IMR-90 (cell line): ENCODE measurements at places on chromosomes 1 and 21. TPM values are rescaled to one million over a fixed set of nuclear protein-coding genes. Genes with fewer than 3 reads are reported as not detected.
A peak's percentile ranks its signal among the peaks of the same experiment; 100 is the strongest.

- peaks cover 3% of the 10 kb centered on the region; the same call in 1 of the 2 replicates for H3K4me1 ChIP-seq
- peak overlapping the region; percentile 53 for H3K27ac ChIP-seq
- peak overlapping the region; percentile 71 for H3K4me3 ChIP-seq
These were observed 990 bp upstream of the MRPS6 start for GRCh38 chr21:34072145-34073031.

SYPL2 gene
- polyA plus RNA-seq: 0.55 and 0.65 TPM in 2 replicates

DNA sequence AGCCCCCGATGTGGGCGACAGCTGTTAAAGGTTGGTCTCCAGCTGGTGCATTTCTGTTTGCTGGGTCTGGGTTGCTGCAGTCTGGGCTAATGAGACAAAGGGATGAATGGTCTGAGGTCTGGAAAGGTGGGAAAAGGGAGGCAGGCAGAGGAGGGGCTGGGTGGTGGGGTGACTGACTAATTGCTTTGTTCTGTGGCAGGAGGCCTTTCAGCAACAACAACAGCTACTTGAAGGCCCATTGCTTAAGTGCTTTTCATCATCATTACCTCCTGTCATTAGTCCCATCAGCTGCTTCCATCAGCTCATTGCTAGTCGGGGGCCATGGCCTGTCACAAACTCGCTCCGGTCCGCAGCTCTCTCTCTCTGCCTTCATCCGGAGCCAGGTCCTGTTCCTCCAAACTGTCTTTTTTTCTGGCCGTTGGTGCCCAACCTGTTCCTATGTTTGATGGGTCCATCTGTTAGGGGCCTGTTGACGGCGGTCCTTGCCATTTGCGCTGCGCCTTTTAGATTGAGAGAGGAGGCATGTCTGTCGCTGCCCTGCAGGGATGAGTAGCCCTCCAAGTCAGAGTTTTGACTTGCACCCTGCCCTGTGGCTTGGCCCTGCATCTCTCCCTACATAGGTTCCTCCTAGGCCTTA, 105.6 kb upstream of the PLXNA2 start:
- no peak for DNase-seq
- H3K4me1 ChIP-seq: no peaks in the 10 kb centered on the region
- no peak overlapping the region for H3K4me3 ChIP-seq
- no peaks in the 10 kb centered on the region for H3K27me3 ChIP-seq
- no peaks in the 10 kb centered on the region for H3K36me3 ChIP-seq

NCAM2 gene
- 1.7 and 2.7 TPM in 2 replicates for polyA plus RNA-seq

MYOG gene
- not detected in 2 replicates for polyA plus RNA-seq

LRRN2 gene
- polyA plus RNA-seq: not detected in 2 replicates

DNA sequence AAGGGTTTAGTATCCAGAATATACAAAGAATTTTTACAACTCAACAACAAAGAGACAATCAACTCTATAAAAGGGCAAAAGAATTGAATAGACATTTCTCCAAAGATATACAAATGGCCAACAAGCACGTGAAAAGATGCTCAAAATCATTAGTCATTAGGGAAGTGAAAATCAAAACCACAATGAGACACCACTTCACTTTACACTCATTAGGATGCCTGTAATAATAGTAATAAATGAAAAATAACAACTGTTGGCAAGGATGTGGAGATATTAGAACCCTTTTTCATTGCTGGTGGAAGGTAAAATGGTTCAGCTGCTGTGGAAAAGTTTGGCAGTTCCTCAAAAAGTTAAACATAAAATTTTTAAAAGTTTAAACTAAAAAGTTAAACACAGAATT, 7.0 kb upstream of the ABCD3 start:
- no peaks in the 10 kb centered on the region; the same call in 1 of the 2 replicates for H3K27me3 ChIP-seq
- H3K36me3 ChIP-seq: no peaks in the 10 kb centered on the region
- H3K4me3 ChIP-seq: no peak overlapping the region
- peaks cover 2% of the 10 kb centered on the region; the same call in 1 of the 2 replicates for H3K4me1 ChIP-seq
- no peak overlapping the region for H3K27ac ChIP-seq
- no peak for DNase-seq

DNA sequence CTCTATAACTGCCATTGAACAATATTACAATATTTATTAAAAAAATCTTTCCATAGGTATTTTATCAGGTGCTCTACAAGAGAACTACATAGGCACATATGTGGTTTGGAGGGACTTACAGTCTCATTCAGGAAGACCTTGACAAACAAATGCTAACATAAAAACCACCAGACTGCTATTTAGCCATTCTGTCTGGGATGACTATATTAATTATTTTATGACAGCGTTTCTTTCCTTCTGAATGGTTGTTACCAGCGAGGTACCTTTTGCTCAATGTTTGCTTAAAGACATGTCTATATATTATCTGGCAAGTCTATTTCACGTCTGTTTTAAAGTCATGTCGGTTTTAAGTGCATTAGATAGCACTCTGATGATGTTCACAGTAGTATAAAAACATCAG, 69.7 kb downstream of the RUNX1 start:
- peaks cover 9% of the 10 kb centered on the region for H3K4me1 ChIP-seq
- DNase-seq: no peak
- H3K27ac ChIP-seq: no peak overlapping the region
- H3K4me3 ChIP-seq: no peak overlapping the region

GRCh38 chr21:45938453-45938755, 43.2 kb upstream of the COL6A1 start:
- no peaks in the 10 kb centered on the region for H3K4me1 ChIP-seq
- DNase-seq: no peak
- H3K27me3 ChIP-seq: no peaks in the 10 kb centered on the region; the same call in 1 of the 2 replicates
- no peak overlapping the region for H3K4me3 ChIP-seq
- no peak overlapping the region for H3K27ac ChIP-seq

- H3K36me3 ChIP-seq: peaks cover 2% of the 10 kb centered on the region; the same call in 1 of the 2 replicates
- peak; percentile 40 for DNase-seq
- H3K27ac ChIP-seq: peak overlapping the region; percentile 18
- H3K4me1 ChIP-seq: peaks cover 34% of the 10 kb centered on the region
- no peaks in the 10 kb centered on the region for H3K27me3 ChIP-seq
- no peak overlapping the region for H3K4me3 ChIP-seq
These were observed 7.1 kb downstream of the GLIS1 start for GRCh38 chr1:53731779-53732305.

GRCh38 chr1:148315071-148315811, 163.2 kb upstream of the NBPF11 start:
- H3K27me3 ChIP-seq: peaks cover 28% of the 10 kb centered on the region
- H3K27ac ChIP-seq: no peak overlapping the region
- DNase-seq: no peak
- no peak overlapping the region for H3K4me3 ChIP-seq

TRAF3IP3 gene
- 0.06 and 0.12 TPM in 2 replicates for polyA plus RNA-seq

- H3K4me3 ChIP-seq: no peak overlapping the region
- no peaks in the 10 kb centered on the region for H3K36me3 ChIP-seq
- H3K27me3 ChIP-seq: no peaks in the 10 kb centered on the region
- DNase-seq: peak; percentile 55
- H3K27ac ChIP-seq: no peak overlapping the region
These were observed 8.8 kb downstream of the FMN2 start for GRCh38 chr1:240100371-240100934.

GRCh38 chr21:46295996-46296752, 10.0 kb downstream of the YBEY start:
- H3K36me3 ChIP-seq: peaks cover 13% of the 10 kb centered on the region
- H3K4me3 ChIP-seq: no peak overlapping the region
- no peaks in the 10 kb centered on the region for H3K27me3 ChIP-seq
- no peak overlapping the region for H3K27ac ChIP-seq

- no peak overlapping the region for H3K4me3 ChIP-seq
- no peaks in the 10 kb centered on the region for H3K36me3 ChIP-seq
- H3K27ac ChIP-seq: no peak overlapping the region
- no peaks in the 10 kb centered on the region for H3K4me1 ChIP-seq
- H3K27me3 ChIP-seq: no peaks in the 10 kb centered on the region
- no peak for DNase-seq
These were observed 205.9 kb downstream of the CTH start for GRCh38 chr1:70616946-70617345.

DNA sequence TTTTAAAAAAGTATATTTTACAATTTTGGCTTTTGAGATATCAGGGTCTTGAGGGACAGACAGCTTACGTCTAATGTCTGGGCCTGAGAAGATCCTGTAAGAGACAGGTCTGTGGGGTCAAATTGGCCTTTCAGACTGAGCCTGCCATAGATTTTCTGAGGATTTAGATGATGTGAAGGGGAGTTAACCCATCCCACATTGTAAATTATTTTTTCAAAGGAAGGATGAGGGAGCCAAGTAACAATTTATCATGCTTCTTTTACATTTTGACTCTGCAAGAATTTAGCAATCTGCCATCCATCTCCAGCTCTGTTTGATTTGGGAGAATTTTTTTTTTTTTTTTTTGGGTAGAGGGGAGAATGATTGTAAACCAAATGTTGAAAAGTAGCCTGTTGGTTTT, 160.9 kb downstream of the ROR1 start:
- no peaks in the 10 kb centered on the region for H3K36me3 ChIP-seq
- no peak overlapping the region for H3K27ac ChIP-seq
- H3K27me3 ChIP-seq: no peaks in the 10 kb centered on the region
- no peak overlapping the region for H3K4me3 ChIP-seq

DNA sequence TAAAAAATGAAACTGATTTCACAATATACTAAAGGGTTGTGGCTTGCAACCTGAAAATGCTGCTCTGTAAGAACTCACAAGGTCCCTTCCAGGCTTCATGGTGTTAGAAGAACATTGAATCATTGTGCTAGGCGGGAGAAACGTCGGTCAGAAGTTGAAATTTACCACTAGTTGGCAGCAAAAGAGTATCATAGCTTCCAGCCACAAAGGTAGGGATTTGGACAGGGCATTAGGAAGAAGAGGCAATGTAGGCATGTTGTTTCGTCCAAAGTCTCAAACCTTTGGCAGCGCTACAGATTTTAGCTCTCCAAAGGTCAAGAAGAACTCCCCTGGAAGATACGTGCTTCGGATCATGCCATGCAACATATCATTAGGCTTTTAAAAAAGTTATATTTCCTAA, 62.5 kb upstream of the ZP4 start:
- no peaks in the 10 kb centered on the region for H3K27me3 ChIP-seq
- no peak overlapping the region for H3K4me3 ChIP-seq
- no peak for DNase-seq
- H3K27ac ChIP-seq: no peak overlapping the region
- H3K4me1 ChIP-seq: no peaks in the 10 kb centered on the region

GRCh38 chr1:94143173-94143808, 22.3 kb upstream of the ABCA4 start:
- no peak overlapping the region for H3K4me3 ChIP-seq
- H3K36me3 ChIP-seq: no peaks in the 10 kb centered on the region
- no peaks in the 10 kb centered on the region; the same call in 1 of the 2 replicates for H3K27me3 ChIP-seq
- peaks cover 4% of the 10 kb centered on the region; the same call in 1 of the 2 replicates for H3K4me1 ChIP-seq
